ENCODE measurements at places on chromosomes 5 and 9.
A peak's percentile ranks its signal among the peaks of the same experiment; 100 is the strongest.

GRCh38 chr9:24459953-24460352 is 85.7 kb downstream of the IZUMO3 start:
- no peak for DNase-seq

DNA sequence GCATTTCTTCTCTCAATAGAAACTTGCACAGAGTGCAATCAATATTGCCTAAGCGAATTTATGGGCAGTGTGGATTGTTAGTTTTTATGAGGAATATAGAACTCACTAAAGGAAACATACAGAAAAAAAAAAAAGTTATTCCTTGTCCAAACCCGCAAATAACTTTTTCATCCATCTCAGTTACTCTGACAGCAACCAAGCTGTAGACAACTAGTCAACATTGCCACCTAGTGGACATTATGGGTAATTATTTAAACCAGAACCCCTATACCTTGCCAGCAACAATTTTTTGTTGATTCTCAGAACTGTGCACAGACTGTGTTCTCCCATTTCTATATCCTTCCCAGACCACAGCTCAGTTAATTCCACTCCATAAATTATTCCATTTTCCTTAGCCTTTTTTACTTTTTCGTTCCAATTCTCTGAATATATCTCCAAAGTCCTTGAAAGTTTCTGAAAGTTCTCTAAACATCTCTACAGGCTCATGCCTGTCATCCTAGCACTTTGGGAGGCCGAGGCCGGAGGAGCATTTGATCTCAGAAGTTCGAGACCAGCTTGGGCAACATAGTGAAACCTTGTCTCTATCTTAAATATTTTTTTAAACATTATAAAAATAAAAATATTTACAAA is 2.6 kb upstream of the AFAP1L1 start:
- peak; percentile 71 for DNase-seq

DNA sequence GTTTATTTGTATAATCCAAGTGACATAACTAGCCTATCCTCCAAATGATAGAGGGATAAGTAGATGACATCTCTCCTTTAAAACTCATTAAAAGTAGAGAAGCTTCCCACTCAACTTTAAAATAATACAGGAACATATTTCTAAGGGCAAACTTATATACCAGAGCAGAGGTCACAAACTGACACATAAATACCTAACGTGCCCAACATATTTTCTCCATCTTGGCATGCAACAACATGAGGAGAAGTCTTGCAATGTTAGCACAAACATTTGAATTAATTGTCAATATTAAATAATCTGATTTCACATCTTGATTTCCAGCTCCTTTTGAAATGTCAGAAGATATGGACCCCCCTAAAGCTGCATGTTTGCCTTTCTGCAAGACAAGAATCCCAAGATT is 335.0 kb downstream of the DEPDC1B start:
- DNase-seq: no peak

DNA sequence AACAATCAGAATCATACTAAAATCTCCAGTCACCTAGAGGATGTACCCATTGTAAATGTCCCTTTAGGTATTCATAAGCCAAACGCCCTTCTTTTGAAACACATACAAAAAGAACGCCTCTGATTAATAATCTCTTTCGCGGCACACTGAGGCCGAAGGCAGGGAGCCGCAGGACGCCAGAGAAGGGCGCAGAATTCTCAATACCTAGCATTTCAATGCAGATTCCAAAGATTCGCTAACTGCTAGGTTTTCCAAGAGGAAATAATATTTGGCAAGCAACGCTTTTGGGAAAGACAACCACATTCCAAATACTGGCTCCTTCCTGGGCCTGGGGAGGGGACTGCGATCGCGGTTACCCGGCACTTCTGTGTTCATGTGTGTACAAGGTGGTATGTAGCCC is 203.3 kb downstream of the MEF2C start:
- DNase-seq: no peak

GRCh38 chr9:124841075-124841821 is 12.0 kb upstream of the WDR38 start:
- DNase-seq: no peak

DNA sequence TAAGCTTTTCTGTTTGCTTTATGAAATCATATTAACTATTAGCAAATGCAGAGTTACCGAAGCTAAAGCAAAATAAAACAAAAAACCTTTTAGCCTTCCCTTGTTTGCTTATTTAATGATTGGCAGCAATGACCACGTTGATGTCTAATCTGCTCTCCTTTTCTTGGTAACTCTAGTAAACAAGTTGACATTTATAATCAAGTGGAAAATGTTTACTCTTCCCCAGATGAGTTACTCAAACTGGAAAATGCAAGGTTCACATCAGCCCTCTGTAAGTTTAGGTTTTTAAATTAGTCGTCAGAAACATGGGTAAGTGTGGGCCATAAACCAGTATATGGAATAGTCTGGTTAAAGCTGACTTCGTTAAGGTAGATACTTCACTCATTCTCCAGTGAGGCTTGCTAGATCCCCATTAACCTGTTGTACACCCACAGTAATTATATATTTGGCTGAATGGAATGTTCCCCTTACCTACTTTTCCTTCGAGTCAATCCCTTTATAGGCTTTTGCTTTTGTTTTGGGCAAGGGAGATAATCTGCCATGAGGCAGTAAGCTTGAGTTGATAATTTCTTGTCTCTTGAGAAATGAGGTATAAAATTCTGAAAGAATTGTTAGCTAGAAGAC is 100.9 kb downstream of the GDNF start:
- DNase-seq: no peak

GRCh38 chr9:68711932-68712331 is 6.9 kb downstream of the PIP5K1B start:
- no peak for DNase-seq

GRCh38 chr5:129177451-129177850 is 82.9 kb downstream of the ISOC1 start:
- DNase-seq: no peak

GRCh38 chr9:93897075-93897970 is 57.8 kb downstream of the BARX1 start:
- no peak for DNase-seq

- no peak for DNase-seq
These were observed 139.2 kb upstream of the CCNH start for GRCh38 chr5:87551911-87552310.

GRCh38 chr5:66406761-66407336 is 189.3 kb upstream of the MAST4 start:
- no peak for DNase-seq

- no peak for DNase-seq
These were observed 602.6 kb upstream of the DAB2 start for GRCh38 chr5:40027400-40027799.

DNA sequence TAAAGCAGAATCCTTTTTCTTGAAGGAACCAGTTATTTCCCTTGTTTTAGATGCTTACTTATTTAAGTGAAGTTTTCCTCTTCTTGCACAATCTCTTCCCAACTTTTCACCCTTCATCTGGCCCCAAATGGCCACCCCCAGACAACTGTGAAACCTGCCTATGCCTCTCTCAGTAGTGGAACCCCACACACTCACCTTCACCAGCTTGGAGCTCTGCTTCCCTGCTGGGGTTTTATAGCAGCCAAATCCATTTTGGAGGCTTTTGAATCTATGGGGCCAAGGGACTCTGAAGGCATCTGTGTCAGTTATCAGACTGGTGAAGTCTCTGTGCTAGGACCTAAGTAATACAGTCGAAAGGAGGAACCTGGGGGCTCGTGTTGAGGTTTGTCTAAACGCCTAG is 22.9 kb upstream of the SPINK1 start:
- DNase-seq: no peak

- DNase-seq: peak; percentile 39
These were observed 461.5 kb downstream of the ANXA1 start for GRCh38 chr9:73613092-73613701.

DNA sequence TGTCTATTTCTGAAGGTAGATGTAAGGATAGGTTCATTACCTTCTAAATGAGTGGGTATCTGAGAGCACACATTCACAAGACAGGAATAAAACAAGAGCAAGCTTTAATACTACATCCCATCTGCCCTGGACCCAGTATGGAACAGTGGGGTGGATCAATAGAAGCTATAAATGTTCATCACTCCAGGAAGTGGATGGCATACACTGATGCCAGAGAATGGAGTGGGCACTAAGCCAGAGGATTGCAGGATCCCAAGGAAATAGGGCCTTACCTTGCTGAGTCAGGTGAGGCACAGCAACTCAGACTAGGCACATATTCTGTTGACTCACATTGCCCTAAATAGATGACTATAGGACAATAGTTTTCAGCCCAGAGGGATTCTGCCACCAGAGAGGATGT is 21.3 kb upstream of the COX7C start:
- DNase-seq: no peak
